Nephron progenitor cell (in vitro differentiated cells): ENCODE measurements at places on chromosomes 7 and 10.
A peak's percentile ranks its signal among the peaks of the same experiment; 100 is the strongest.

- no peak for DNase-seq
Measured at GRCh38 chr10:102400076-102400475, 4.6 kb downstream of the NFKB2 start.

GRCh38 chr10:122161795-122162194 is 109.3 kb upstream of the BTBD16 start:
- DNase-seq, result no peak

DNA sequence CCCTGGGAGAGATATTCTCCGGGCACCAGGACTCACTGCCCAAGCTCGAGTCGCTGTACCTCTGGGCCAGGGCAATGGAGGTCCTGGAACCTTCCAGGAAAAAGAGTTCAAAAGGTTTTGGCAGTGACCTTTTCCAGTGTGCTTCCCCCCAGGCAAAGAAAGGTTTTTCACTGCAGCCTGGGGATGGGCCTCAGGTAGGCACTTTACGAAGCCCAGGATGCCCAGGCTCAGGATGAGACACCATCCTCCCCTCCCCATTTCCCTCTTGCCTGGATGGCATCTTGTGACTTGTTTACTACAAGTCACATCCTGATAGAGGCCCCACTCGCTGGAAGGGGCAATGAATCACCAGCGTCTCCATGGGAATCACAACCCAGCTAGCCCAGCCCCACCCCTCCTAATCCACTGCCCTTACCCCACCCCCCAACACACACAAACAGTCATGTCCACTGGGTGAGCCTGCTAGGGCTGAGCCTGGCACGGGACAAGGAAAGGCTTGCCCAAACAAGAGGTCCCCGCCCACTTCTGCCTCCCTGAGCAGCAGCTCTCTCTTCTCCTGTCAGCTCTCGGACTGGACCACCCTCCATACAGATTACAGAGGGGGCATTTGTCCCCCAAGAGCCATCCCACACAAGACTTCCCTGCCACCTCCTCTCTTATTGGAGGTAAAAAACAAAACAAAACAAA is 93.8 kb upstream of the SMNDC1 start:
- DNase-seq, result peak; percentile 49

DNA sequence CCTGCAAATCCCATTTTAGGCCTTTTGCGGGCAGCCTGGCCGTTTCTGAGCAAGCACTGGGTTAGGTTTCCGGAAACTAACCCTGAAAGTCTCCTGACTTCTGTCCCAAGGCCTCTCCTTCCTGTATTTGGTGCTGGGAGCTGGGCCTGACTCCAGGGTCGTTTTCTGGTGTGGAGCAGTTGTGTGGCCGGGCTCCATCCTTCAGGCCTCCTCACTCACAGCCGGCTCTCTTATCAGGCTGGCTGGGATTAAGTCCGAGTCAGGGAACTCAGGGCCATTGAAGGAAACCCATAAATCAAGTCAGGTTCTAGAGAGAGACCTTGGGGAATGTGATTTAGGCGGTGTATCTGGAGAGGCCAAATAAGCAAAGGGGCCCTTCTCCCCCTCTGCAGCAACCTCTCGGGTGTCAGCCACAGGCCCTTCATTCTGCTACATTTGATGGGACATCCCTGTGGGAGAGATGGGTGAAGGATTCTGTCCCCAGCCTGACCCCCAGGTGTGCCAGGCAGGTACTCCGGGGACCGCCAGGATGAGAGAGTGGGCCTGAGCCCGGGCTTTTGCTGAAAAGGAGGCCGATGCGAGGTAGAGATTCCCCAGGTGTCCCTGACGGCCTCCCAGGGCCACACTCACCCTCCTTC is 3.3 kb downstream of the GATA3 start:
- DNase-seq, result no peak

DNA sequence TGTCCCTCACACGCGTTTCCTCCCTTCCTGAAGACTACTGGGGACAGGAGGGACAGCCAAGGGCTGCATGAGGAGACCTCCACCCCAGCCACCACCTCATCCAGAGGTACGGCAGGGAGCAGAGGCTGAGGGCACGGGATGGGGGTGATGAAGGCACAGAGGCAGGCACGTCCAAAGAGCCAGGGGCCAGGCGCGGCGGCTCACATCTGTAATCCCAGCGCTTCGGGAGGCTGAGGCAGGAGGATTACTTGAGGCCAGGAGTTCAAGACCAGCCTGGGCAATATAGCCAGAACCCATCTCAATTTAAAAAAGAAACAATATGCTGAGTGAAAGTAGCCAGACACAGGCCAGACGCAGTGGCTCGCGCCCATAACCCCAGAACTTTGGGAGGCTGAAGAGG is 3.3 kb downstream of the MICALL2 start:
- no peak for DNase-seq

DNA sequence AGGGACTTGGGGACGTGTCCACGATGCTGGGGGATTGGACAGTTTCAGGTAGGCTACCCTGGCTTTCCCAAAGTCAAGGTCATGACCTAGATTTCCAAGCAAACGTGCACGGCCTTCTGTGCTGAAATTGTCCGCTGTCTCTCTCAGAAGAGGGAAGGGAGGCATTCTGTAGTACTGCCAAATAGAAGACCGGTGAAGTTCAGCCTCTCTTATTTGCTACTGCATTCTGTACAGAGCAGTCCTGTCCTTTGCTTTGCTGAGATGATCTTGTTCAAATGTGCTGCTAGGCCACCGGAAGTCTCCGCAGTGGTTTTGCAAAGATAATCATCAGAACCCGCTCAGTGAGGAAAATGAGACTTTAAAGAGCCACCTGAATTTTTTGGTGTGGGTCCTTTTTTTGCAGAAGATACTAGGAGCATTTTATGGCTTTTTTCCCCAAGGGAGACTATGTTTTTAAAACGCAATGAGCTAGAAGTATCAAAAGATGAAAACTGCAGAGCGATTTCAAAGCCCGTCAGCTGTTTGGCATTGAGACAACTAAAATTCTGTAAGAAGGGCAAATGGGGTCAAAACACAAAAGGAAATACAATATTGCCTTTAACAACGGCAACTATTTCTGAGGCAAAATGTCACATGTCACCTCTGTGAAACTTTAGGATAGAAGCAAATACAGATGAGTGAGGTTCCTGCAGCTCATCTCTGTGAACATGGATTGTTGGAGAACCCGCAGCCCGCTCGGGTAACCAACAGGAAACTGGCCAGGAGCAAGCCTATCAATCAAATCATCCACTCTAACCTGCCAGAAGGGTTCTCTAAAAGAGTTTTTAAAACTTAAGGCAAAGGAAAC is 1.3 kb upstream of the NMT2 start:
- no peak for DNase-seq

GRCh38 chr7:127588697-127589482 is 679 bp downstream of the ARF5 start:
- peak; percentile 66 for DNase-seq

DNA sequence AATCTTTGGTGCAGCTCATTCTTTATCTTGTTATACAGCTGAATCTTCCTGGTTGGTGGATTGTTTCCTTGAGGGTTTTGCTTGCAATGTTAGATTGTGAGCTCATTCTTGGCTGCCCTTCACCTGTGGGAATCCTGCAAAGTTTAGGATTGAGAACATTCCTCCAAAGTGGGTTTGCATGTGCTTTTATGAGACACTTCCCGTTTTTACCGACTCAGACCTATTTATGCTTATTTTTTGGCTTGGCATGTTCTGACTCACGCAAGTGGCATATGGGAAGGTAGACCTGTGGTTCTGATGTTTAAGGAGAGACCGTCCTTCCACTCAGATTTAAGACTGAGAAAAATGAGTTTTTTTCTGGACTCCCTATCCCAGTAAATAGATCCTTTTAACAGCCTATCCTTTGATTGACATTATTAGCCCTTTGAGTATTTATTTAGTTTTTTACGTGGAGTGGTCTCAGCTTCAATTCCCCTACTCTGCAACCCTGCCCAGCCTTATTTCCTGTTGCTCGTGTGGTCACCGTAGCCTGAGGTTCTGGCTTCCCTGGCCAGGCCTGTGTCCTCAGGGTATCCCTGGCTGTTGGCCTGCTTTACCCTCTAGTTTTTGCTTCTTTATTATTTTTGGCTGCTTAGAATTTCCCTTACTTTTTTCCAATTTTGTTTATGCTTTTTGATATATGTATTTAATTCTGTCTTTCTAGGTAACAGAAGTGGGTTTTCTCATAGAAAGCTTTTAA is 13.4 kb upstream of the PRF1 start:
- DNase-seq, result no peak

DNA sequence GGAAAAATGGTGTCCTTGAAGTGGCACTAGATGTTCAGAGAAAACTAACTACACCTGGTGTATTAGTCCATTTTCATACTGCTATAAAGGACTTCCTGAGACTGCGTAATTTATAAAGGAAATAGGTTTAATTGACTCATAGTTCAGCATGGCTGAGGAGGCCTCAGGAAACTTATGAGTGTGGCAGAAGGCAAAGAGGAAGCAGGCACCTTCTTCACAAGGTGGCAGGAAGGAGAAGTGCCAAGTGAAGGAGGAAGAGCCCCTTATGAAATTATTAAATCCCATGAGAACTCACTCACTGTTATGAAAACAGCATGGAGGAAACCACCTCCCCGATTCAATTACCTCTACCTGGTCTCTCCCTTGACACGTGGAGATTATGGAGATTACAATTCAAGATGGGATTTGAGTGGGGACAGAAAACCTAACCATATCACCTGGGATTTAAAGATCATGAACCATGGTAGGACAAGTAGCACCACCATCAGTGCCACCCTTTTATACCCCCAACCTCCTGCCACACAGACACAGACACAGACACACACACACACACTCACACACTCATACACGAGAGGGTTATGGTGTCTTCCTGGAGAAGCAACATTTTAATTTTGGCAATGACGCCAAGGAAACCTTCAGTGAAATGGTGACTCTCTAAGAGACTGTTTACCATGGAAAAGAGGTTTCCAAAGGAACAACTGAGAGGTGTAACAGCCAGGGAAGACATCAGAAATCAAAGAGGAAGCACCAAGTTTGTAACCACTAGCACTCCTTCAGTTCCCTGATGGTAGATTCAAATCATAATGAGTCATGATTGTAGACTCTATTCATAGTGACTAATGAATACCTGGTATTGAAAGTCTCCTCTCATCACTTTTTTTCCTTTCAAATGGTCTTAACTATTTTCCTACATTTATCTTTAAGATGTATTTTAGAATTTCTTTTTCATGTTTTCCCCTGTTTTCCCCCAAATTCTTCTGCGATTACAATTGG is 41.8 kb upstream of the WNT16 start:
- no peak for DNase-seq

GRCh38 chr10:74612195-74612594 is 214.2 kb upstream of the KAT6B start:
- DNase-seq, result no peak

GRCh38 chr7:374706-375311 is 84.8 kb downstream of the FOXL3 start:
- no peak for DNase-seq

- DNase-seq, result no peak
Measured at GRCh38 chr7:29453021-29453420, 110.6 kb upstream of the PRR15 start.

DNA sequence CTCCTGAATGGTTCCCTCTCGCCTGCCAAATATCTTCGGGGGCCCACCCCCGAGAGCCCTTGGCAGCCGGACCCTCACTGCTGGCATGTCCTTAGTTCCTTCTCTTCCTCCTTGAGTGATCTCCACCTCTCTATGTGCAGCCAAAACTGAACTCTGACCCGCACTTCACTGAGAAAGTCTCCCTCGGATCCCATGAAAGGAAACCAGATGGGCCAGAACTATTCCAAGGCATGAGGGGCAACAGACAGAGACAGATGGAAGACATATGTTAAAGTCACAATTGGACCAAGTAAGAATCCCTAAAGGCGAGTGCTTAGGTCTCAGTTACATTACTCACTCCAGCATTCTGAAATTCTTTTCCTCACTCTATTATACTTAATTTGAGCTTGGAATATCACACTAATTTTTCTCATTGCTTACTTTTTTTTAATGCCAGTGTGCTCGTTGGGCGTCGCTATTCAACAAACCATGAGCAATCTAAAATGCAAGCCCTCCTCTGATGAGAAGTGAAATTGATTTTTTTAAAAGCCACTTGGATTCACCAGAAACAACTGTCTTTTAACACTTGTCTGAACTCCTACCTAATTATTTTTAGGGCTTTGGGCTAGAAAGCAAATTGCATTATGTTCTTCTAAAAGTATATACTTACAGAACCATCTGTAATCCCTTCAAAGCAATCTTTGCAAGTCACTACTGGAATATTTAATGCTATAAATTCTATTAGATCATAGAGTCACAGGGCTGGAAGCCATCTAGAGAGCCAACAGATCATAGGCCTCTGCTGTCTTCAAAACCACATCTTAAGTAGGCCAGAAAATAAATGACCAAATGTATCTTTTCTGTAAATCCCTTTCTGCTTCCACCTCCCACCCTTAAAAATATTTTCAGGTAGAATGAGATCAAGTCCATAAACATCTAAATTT is 43.3 kb upstream of the EZH2 start:
- no peak for DNase-seq

- DNase-seq, result no peak
Measured at GRCh38 chr10:83214136-83214535, 925.2 kb upstream of the GHITM start.

GRCh38 chr7:391961-392524 is 102.1 kb downstream of the FOXL3 start:
- no peak for DNase-seq

DNA sequence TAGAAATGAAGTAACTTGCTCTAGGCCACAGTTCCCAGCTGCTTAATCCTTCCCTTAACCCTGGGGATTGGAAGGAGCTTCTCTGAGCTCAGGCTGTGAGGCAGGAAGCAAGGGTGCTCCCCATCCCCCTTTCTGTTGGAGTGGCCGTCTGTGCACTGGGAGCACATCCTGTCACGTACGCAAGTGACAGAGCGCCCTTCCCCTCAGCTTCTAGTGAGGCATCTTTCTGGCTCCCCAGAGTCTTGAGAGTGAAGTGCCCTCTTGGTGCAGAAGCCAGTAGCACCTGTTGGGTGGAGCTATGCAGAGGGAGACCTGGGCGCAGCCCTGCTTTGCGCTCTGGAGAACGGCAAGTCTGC is 47.8 kb downstream of the SHH start:
- DNase-seq, result no peak

GRCh38 chr10:33542752-33543505 is 208.5 kb upstream of the NRP1 start:
- DNase-seq, result no peak

DNA sequence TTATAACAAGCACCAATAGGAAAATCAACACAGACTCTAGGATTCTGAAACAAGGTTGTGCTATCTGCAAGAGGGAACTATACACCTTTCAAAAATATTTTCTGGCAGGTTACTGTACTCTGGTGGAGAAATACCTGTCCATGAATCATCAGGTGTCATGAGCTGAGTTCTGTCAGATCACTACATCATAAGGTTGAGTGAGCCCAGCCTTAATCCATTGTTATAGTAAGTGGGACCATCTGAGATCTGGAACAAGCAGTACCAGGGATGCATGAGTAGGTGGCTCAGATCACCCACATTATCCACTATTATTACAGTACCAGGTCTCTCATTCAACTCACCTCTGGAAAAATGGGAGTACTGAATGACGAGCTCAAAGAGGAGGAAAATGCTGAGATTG is 212.4 kb downstream of the DGKI start:
- no peak for DNase-seq
